Hepatocyte (in vitro differentiated cells): ENCODE measurements at places on chromosomes 2 and 18. TPM values are rescaled to one million over a fixed set of nuclear protein-coding genes. Genes with fewer than 3 reads are reported as not detected.

DNA sequence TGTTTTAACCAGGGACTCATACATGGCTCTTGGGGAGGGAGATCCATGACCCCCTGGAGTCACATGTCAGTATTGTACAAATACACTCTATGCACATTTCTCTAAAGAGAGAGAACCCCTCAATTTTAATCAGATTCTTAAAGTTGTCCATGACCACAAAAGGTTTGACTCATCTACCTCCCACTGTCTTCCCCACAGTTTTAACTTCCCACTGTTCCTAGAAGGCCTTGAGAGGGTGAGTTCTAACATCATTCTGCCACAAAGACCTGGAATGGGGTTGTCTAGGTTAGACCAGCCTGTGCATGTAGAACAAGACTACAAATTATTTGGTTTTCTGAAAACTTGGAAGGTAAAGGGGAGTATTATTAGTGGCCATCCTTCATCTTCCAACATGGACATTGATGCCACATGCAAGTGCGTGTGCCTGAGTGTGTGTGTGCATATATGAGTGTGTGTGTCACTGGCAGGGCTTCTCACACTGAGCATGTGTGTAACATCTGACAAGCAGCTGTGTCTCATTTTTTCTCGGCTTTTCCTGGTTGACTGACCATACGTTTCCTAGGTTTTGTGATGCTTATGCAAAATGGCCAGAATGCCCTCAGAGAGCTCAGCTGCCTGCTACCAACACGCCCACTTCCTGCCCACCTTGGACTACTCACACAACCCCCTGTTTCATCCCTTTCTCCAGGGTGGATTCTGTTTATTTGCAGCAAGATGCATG lies 94.6 kb upstream of the LGALSL start:
- no peak for DNase-seq

CFC1 gene
- 16.9 and 28.4 TPM in 2 replicates for polyA plus RNA-seq

SNRNP27 gene
- polyA plus RNA-seq = 65.5 and 66.3 TPM in 2 replicates

GREB1 gene
- polyA plus RNA-seq = 3.3 and 6.4 TPM in 2 replicates
